ENCODE measurements at places on chromosomes 16 and 17.
A peak's percentile ranks its signal among the peaks of the same experiment; 100 is the strongest.

- no peak for DNase-seq
These were observed 192.8 kb upstream of the CDH11 start for GRCh38 chr16:65314627-65315008.

- DNase-seq = no peak
These were observed 8.9 kb upstream of the TIMP2 start for GRCh38 chr17:78933959-78934568.

DNA sequence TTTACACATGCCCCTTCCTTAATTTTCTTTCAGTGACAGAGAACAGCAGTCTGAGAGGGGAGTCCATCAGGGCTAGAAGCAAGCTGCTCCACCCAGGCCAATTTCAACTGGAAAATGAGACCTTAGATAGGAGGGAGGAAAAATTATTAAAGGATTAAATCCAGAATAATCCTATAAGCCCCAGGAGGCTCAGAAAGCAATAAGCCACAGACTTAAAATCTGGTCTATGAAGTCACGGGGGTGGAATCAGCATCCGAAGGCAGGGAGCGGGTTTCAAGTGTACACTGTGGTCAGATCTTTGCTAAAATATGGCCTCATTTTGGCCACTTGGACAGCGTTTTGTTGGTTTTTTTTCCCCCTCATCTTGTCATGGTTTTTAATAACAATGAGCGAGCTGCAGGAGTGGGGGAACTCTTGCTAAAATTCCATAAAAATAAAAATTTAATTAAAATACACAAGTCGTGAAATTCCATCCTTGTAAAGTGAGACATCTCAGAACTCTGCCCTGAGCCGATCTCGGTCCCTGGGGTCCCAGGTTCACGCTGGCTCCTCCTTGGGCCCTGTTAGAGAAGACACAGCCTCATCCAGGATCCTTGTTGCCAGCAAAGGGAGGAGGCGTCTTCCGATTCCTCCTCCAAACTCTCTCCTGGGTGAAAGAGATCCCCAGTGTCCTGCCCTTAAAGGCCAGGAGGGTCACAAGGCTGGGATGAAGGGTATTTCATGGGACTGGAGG, 51.6 kb upstream of the ETV4 start:
- no peak for DNase-seq

DNA sequence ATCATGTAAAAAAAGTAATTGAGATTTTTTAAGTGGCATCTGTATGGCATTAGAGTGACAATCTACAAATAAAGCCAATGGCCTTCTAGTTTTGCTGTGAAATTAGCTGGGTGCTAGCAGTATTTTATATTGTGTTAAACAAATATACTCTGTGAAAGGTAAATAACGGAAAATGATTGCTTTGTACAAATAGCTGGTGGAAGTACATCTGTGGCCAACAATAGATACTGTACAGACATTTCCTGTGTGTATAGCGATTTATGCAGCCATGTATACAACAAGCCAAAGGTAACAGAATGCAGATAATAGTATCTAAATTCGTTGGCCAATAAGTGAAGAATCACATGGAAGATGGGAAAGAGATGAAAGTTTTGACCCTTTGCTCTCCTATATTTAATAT, 26.6 kb downstream of the IQCK start:
- no peak for DNase-seq

GRCh38 chr16:76176153-76176552, 101.0 kb upstream of the CNTNAP4 start:
- no peak for DNase-seq

GRCh38 chr17:67518876-67519275, 141.8 kb downstream of the PITPNC1 start:
- DNase-seq = no peak

DNA sequence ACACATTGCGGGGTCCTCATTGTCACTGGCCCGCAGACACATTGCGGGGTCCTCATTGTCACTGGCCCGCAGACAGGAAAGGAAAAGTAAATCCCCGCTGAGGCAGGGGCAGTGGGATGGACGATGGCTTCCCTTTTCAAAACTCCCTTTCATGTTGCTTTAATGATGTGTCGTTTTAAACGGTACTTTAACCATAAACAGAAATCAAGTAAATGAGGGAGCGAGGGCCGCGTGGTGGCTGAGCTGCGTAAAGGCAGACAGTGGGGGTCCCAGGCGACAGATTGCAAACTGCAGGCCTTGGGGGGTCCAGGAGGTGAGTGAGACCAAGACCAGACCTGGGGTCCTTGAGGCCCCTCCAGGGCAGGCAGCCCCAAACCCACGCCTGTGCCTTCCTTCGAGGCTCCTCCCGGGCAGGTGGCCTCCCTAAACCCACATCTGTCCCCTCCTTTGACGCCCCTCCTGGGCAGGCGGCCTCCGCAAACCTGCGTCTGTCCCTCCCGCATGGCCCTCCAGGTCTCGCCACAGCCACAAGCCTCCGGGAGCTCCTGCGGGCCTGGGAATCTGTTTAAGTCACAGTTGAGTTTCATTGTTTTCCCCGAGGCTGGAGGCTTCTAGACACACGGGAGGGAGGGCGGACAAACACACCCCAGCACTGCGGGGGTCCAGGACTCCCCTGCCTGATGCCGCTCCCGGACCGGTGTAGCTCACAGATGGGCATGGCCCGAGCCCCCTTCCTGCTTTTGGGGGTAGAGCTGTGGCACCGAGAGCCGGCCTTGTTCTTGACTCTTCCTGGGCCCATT, 7.3 kb downstream of the PIEZO1 start:
- DNase-seq = no peak

GRCh38 chr16:10314811-10315210, 71.0 kb upstream of the ATF7IP2 start:
- no peak for DNase-seq

- peak; percentile 27 for DNase-seq
These were observed 975 bp downstream of the SNX29 start for GRCh38 chr16:11977376-11978041.

DNA sequence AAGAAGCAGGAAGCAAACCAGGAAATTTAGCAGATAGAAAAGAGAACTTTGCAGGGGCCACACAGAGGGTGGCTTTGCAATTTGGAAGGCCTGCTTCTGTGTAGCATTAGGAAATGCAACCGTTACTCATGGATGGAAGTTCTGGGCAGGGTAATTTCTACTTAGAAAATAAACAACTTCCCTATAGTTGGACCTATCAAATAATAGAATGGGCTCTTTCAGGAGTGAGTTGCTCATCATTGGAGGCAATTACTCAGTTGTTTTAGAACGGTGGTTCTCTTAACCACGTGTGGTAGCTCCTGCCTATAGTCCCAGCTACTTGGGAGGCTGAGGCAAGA, 25.8 kb upstream of the HS3ST2 start:
- DNase-seq = no peak
